Thoracic aorta (tissue), 2 donors: ENCODE measurements at places on chromosomes 13 and 19. TPM values are rescaled to one million over a fixed set of nuclear protein-coding genes. Genes with fewer than 3 reads are reported as not detected.
A peak's percentile ranks its signal among the peaks of the same experiment; 100 is the strongest.

DNA sequence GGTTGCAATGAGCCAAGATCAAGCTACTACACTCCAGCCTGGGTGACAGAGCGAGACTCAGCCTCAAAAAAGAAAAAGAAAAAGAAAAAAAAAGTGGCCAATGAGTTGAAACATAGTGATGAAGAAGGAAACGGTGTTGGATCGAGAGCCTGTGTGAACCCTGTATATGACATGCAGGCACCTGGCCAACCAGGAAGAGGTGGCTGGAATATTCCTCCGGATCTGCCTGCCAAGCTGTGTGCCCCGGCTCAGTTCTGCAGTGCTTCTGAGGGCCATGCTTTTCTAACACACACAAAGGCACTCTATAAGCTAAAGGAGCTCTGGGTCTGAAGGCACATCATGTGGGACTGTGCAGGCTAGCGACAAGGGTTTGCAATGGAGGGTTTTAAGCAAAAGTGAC lies 3.7 kb upstream of the ZNF444 start:
- no peak overlapping the region for H3K27ac ChIP-seq
- H3K36me3 ChIP-seq, result no peaks in the 10 kb centered on the region
- H3K4me3 ChIP-seq, result no peak overlapping the region
- no peaks in the 10 kb centered on the region for H3K27me3 ChIP-seq

DNA sequence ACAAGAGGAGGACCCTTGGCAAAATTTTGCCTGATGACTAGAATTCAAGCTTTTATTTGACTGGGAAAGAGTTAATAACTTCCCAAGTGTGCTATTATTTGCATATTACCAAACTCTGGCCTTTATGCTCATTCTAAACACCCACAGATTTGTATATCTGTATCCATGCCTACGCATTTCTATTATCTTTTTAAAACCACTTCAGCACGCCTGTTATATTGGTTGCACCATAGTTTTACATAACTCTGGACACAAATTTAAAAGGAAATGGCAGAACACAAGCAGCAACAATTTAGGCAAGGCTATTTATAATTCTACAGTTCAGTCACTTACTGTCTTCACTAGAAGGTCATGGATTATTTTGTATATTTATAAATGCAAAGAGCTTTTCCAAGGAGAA lies 3.7 kb upstream of the RASL11A start:
- H3K4me1 ChIP-seq, result peaks cover 6% of the 10 kb centered on the region
- H3K36me3 ChIP-seq, result no peaks in the 10 kb centered on the region
- no peak overlapping the region for H3K4me3 ChIP-seq
- H3K27me3 ChIP-seq, result no peaks in the 10 kb centered on the region

DNA sequence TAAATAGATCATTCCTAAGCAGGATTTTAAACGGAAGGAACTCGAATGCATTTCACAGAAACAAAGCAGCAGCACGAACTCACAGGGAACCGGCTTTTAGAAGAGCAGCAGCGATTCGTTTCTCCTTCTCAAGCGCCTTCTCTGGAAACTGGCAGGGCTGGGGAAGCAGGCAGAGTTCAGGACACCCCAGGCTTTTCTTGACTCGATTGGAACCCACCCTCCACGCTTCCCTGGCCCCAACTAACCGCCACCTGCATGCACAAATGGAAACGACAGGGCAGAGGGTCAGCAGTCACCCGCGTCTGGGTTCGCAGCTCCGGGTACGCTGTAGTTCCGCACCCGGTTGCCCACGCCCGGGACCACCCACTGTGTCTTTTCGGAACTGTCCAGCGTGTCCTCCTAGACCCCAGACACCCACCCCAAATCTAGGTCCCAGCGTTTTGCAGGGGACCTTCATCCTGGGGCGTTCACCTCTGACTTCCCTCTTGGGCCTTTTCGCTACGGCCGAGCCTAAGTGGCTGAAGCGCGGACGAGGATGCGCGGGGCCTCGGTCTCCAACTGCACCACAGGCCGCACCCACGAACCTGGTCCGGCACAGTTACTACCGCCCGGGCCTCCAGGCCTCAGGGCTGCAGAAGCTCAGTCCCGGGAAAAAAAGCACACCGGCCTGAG lies 500 bp downstream of the ZFP30 start:
- no peak for DNase-seq
- peak overlapping the region; percentile 95 for H3K4me3 ChIP-seq
- H3K4me1 ChIP-seq, result peaks cover 17% of the 10 kb centered on the region
- peak overlapping the region; percentile 82 for H3K27ac ChIP-seq
- no peaks in the 10 kb centered on the region for H3K27me3 ChIP-seq

DNA sequence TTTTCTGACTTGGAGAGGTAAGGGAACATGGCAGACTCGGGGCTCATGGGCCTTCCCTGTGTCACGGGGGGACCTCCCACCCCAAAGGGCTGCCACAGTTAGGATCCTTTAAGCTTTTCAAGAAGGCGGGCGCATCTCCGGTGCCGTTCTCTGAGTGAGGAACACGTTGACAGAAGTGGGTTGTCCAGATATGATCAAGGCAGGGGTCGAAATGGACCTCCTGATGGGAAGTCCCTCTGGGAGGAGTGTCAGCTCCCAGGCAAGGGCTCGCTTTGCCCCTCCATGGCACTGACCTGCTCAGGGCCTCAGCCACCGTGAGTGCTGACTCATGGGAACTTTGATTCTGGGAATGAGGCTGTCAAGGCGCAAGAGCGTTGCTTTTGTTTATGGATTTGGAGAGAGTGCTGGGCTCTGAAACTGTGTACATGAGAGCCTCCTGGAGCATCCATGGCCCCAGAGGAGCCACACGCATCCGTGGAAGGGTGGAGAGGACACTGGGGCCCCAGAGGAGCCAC lies 6.5 kb upstream of the TEX29 start:
- DNase-seq, result no peak
- no peak overlapping the region for H3K27ac ChIP-seq
- H3K27me3 ChIP-seq, result no peaks in the 10 kb centered on the region
- no peaks in the 10 kb centered on the region for H3K36me3 ChIP-seq
- H3K4me3 ChIP-seq, result no peak overlapping the region

The TNNI3 gene
- not detected for total RNA-seq
